ENCODE measurements at places on chromosomes 6 and 20.

- DNase-seq: peak; percentile 19
Observed at GRCh38 chr6:137699031-137699683, 167.9 kb upstream of the TNFAIP3 start.

DNA sequence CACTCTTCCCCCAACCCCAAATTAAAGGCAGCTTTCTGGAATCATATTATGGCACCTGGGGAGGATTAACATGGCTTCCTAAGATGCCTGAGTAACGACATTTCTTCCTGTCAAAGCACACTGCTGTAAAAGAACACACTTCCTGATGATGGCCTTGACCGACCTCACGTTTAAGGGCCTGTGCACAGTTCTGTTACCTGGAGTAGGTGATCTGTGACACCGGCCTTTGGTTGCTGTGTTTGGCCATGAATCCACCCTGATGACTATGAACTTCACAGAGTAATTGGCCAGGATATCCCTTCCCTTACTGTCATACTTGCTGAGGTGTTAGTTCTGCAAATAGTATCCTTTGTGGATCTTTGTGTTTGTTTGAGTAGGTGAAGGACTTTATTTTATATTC is 45.8 kb downstream of the PLCB4 start:
- no peak for DNase-seq

- no peak for DNase-seq
Observed at GRCh38 chr20:50372770-50373088, 137.5 kb upstream of the PTPN1 start.

GRCh38 chr20:37390891-37391525 is 45.1 kb downstream of the SRC start:
- DNase-seq: no peak

DNA sequence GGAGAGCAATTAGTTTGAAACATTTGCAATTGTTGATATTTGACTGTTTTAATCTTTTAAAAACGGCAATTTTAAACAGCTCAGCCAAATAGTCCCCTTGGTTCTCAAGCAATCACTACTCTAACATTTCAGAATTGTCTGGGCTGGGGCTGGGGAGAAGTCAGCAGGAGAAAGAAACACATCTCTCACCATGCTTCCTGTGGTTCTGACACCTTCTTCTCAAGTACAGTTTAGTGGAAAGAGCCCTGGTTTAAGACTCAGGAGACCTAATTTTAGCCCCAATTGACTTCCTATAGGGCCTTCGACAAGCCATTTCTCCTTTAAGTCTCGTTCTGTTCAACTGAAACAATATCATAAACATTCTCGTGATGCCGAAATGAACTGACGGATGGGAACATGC is 168.4 kb upstream of the CDYL start:
- no peak for DNase-seq

GRCh38 chr6:3250231-3250675 is 8.5 kb upstream of the PSMG4 start:
- no peak for DNase-seq

DNA sequence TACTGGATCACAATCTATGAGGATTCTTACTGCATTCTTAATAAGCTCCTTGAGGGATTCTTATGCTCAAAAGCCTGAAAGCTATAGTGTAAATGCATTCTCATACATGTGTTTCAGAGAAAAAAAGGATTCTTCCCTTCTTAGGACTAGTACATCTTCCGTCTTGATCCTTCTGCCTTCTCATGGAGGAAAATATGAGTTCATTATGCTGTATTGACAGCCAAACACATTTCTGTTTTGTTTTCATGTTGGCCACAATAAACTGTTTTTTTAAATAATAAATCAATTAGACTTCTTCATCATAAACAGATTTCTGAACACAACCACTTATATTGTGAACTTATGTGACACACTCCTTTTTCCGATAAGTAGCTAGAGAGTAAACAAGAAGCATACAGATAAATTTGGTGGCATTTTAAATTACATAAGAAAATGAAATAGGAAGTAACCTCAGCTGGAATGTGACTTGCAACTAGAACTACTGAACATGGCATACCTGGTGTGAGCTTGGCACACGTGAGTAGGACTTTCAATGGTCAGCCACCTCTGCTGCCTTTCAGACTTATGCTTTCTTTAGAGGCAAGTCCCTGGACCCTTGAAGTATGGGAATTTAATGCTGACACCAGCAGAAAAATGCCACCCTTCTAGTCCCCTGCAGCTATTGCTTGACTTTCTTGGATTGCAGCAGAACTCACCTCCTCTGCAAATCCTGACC is 350.4 kb downstream of the BCKDHB start:
- no peak for DNase-seq

DNA sequence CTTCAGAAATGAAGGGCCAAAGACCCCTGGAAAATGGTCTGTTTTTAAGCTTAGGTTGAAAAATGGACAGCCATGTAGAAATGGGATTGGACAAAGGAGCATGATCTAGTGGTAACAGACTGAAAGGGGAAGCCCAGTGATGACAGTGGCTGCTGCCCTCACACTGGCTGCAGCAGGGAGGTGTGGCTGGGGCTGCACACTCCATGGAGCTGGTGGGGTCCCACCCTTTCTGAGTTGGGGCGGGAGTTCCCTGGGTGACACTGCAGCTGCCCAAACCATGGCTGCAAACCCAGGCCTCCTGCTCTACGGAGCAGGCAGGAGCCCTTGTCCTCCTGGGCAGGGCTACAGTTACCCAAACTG is 8.5 kb upstream of the PACSIN1 start:
- DNase-seq: no peak

DNA sequence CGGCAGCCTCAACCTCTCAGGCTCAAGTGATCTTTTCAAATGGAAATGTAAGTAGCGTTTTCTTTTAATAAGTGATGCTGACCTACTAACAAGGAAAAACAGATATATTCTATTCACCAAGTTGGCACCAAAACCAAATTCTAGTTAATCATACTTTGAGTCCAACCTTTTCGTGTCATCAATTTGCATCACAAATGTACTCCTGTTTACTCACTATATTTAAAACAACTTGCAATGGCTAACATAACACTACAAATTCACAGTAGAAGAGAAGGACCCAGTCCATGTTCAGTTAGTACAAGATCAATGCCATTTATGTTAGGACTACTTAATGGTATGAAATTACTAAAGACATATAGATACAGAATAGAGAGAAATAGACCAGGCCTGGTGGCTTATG is 50.0 kb downstream of the MDN1 start:
- DNase-seq: no peak

GRCh38 chr20:38353316-38353715 is 7.0 kb downstream of the LBP start:
- DNase-seq: no peak

DNA sequence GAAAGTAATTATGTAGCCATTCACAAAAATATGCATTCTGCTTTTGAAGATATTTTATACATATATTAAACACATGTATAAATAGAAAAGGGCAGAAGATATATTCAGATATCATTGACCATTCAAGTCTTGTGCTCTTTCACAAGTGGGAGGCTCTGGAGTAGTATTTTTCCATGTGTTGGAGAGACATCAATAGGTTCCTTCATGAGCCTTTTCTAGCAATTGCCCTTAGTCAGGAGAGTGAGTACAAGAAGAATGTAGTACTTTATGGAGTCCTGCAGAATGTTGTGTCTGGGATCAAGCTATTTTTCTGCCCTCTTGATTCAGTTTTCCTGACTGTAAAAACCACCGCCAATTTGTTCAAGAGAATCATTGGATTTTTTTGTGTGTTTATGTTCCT is 117.9 kb downstream of the LRRC1 start:
- no peak for DNase-seq

DNA sequence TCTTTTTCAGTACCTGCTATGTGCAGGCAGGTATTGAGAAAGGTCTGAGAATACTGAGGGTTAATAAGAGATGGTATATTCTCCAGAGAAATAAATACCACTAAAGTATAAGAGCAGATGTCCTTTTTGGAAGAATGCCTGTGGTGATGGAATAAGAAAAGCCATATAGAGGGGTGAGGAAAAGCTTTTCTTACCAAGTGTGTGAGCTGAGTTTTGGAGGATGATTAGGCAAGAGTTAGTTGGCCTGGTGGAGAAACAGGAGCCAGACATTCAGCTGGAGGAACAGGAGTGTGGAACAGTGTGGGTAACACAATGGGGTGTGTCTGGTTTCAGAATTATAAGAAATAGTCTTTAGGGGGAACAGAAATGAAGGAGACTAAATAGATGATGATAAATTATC is 19.9 kb downstream of the ZNF451 start:
- DNase-seq: peak; percentile 19

DNA sequence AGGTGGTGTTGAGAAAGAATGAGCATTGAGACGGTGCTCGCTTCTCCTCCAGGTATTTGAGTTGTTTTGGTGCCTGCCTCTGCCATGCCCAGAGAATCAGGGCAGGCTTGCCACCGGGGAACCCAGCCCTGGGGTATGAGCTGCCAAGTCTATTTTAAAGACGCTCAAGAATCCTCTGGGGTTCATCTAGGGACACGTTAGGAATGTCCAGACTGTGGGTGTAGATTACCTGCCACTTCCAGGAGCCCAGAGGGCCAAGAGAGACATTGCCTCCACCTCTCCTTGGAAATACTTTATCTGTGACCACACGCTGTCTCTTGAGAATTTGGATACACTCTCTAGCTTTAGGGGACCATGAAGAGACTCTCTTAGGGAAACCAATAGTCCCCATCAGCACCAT is 28.3 kb downstream of the SAYSD1 start:
- no peak for DNase-seq

DNA sequence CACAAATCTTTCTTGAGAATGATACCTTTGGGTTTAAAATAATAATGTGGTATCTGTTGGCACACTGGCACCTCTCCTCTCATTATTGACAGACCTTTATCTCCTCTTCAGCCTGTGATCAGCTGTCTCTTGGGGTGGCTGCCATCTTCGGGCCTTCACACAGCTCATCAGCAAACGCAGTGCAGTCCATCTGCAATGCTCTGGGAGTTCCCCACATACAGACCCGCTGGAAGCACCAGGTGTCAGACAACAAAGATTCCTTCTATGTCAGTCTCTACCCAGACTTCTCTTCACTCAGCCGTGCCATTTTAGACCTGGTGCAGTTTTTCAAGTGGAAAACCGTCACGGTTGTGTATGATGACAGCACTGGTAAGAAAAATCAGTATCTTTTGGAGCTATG is 232.8 kb downstream of the GRIK2 start:
- DNase-seq: no peak

DNA sequence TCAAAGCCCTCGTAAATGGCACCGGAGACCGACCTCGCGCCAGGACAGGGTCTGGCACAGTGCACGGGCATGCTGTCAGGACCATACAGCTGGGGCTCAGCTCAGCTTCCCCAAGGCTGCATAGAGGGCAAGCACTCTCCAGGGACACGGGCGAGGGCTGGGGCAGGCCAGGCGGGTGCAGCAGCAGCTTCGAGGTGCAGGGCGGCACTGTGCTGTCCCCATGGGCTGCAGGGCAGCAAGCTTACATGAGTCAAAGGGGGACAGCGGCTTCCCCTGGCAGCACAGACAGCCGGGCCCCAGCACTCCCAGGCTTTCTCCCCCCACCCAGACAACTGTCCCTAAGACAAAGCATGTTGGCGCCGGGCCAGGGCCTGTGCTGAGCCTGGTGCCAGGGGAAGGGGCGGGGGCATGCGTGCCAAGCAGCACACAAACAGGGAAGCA is 25.7 kb downstream of the PSMG4 start:
- no peak for DNase-seq

- no peak for DNase-seq
Observed at GRCh38 chr6:1913577-1913976, 303.9 kb downstream of the FOXC1 start.

DNA sequence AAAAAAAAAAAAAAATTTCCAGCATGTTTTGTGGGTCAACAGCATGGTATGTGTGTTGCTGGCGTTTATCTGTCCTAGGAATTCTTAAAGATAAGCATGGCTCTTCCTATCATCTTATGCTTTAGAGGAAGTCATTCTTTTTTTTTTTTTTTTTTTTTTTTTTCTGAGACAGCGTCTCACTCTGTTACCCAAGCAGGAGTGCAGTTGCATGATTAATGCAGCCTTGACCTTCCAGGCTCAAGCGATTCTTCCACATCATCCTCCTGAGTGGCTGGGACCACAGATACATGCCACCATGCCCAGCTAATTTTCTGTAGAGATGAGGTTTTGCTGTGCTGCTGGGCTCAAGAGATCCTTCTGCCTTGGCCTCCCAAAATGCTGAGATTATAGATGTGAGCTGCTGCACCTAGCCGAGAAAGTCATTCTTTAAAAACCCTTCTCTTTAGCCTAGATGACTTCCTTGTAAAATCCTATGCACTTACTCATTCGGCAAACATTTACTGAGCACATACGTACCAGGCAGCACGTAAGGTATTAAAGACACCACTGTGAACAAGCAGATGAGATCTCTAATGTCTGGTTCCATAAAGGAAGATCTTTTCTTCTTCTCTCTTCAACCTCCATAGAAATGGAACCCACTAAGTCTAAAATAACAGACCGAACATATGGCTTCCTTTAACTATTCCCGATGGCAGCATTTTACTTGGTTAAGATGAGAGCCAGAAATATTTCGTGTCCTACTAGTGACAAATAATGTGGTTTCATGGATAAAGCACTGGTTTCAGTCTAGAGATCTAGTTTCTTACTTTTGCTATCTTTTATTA is 122.4 kb downstream of the RIN2 start:
- no peak for DNase-seq
